Activated CD8-positive, alpha-beta memory T cell treated with anti-CD3 and anti-CD28 coated beads for 4 hours (primary cell): ENCODE measurements at places on chromosomes 6 and 20.

DNA sequence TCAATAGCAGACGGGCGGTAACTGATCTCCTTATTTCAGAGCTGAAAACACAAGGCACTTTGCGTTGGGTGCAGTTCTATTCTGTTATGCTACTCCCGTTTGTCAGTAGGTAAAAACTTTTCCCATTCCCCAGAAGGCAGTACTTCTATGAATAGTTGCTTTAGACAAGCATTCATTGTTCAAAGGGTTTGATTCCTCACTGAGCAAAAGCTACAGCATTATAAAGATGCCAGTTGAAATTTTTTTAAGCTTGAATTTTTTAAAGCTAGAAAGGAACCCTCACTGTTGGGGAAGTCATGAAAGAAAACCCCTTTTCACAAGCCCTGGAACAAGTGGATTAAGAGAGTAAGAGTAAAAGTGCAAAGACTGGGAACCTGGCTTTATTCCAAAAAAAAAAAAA lies 42.3 kb downstream of the FUT9 start:
- no peak for DNase-seq

- DNase-seq, result no peak
These were observed 55.7 kb upstream of the PRND start for GRCh38 chr20:4666001-4666479.

GRCh38 chr6:45901767-45902650 lies 113.7 kb downstream of the CLIC5 start:
- DNase-seq, result no peak

- DNase-seq, result no peak
These were observed 181.0 kb downstream of the ZFP64 start for GRCh38 chr20:52010541-52010940.
